Left lung (tissue), 14 donors: ENCODE measurements at places on chromosomes 3 and 15. TPM values are rescaled to one million over a fixed set of nuclear protein-coding genes. Genes with fewer than 3 reads are reported as not detected.

GRCh38 chr3:187191271-187191670 lies 6.0 kb upstream of the RTP1 start:
- no peak for DNase-seq

The CHL1 gene
- polyA plus RNA-seq = 2.5 TPM

The MASP1 gene
- 3.2 TPM for polyA plus RNA-seq

DNA sequence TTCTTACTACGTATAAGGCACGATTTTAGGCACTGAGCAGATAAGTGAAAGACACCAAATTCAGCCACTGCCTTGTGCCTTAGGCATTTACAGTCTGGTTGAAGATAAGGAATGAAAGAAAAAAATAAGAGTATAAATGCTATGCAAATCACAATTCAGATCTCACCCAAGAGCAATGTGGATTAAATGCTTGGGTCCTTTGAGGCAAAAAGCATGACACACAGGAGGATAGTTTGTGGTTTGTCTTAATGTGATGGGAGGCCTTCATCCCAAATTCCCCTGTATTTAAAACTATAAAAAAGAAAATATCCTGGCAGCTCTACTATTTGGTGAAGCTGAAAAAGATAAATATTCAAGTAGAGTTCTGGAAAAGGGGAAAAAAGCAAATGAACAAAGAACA lies 79.8 kb downstream of the TGFBR2 start:
- no peak for DNase-seq

GRCh38 chr3:171932153-171932611 lies 89.0 kb downstream of the TMEM212 start:
- DNase-seq = no peak

The CD276 gene
- polyA plus RNA-seq = 163 TPM

DNA sequence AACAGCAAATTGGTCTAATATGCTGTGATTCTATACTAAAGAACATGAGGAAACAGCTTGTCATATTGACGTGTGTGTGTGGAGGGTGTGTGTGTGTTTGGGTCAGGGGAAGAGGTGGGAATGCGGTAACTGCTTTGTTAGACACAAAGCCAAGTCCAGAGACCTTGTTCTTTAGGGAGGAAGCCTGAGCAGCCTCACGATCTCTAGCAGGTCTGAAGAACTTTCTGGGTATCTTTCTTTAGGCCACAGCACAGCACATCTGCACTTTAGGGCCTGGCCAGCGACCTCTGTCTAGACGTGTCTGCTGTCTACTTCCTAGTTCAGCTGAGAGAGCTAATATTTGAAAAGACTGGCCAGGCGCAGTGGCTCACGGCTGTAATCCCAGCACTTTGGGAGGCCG lies 220.0 kb upstream of the TPRG1 start:
- DNase-seq = no peak

GRCh38 chr3:139120086-139121056 lies 75.7 kb upstream of the PRR23C start:
- no peak for DNase-seq
